Ureter (tissue), 1 donor: ENCODE measurements at places on chromosomes 1 and 21. TPM values are rescaled to one million over a fixed set of nuclear protein-coding genes. Genes with fewer than 3 reads are reported as not detected.

GRCh38 chr21:15037900-15038293 lies 26.9 kb downstream of the NRIP1 start:
- DNase-seq = no peak

DNA sequence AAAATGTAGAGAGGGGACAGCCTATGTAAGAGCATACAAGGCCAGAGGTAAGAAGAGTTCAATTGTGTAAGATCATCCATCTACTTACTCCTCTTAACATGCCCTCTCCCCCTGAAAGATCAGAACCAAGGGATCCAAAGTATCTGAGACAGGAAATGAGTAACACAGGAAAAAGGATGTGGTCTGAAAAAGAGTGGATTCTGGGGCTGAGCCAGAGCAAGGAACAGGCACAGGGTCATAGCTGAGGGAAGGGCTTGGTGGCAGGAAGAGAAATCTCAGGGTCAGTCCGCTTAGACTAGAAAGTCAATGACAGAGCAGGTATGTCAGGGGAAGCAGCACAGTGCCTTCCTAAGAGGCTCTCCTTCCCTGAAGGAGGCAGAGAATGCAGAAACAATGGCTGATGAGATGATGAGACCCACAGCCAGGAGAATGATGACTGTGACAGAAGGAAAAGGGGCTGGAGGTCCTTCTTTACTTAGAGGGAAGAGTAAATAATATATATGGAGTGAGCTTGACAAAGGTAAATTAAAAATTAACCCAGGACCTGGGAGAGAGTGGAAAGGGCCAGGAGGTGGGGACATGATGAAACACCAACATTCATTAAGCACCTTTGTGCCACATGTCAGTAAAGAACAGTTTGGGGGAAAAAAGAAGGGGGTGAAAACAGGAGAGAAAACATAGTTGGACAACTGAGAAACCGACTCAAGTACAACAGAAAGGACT lies 26.2 kb upstream of the A3GALT2 start:
- DNase-seq = no peak

Gene WNT2B
- 5.6 TPM for total RNA-seq

DNA sequence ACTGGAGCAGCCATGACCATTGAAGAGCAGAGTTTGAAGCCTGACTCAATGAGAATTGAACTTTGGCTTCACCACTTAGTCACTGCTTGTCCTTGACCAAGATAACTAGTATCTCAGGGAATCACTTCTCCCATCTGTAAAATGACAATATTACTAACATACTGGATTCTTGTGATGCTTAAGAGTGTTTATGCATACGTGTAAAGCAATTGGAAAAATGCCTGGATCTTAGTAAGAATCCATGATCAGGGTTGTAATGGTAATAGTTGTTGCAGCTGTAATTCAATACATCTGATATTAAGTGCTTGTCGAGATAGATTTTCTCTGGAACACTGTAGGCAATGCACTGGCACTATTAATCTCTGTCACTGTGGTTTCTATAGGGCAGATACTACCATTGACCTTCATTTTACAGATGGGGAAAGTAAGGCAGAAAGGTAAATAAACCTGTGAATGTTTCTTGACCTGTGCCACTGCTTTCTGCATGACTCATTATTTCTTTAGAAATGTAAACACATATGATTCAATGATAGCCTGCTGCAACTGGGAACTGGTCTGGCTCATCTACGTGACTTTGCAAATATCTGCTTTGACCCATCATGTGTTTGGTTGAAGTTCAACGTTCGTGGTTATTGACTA lies 662.5 kb downstream of the PLA2G4A start:
- no peak for DNase-seq

DNA sequence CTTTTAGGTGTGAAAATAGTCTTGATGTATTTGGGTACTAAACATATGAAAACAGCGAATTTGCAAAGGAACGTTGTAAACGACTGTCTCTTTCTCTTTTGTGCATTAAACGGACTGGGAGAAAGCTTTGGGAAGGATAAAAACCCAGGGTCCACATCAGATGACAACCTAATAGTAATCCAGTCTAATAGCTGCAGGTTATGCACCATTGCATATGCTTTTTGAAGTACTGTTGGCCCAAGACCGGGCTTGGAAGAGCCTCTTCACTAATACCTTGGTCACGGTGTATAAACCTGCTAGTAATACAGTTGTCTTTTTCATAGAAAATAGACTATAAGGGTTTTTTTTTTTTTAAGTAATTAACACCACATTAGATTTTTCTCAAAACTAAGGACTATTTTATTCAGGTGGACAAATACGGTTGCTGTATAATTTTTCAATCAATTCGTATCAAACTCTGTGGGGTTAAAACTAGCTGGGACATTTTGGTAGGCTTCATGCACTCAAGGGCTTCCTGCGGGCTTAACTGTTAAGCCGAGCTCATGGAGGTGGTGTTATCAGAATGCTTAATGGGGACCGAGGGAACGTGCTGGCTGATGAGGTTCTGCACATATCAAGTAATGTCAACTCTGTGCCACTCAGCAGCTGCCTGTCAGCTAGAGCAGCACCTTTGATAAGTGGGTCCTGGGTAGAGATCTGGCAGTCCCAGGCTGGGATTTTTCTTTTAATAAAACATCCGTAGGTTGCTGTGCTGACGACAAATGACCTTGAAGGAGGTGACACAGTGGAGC lies 2.1 kb downstream of the RYR2 start:
- no peak for DNase-seq

DNA sequence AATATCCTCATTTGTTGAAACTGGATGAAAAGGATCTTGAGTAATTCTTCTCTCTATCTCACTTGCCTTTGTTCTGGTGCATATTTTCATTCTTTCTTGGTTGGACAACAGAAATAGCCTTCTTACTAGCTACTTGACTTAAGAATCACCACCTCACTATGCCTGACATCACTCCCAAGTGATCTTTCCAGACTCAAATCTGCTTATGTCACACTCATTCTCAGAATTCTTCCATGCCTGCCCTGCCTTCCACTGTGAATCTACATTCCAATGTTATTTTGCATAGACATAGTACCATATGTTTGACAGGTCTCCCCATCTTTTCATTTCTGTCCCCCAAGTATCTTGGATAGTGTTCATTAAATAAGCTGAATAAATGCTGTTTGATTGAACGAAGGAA lies 78.5 kb upstream of the DPYD start:
- no peak for DNase-seq

Gene KIAA1614
- total RNA-seq = 5.6 TPM

Gene SLC26A9
- 0.13 TPM for total RNA-seq

- no peak for DNase-seq
Observed at GRCh38 chr1:210294999-210295745, 33.5 kb upstream of the HHAT start.

GRCh38 chr21:41581592-41582228 lies 73.8 kb upstream of the TMPRSS2 start:
- DNase-seq = no peak
